Forelimb muscle (tissue), 1 donor: ENCODE measurements at places on chromosomes 1 and 21. TPM values are rescaled to one million over a fixed set of nuclear protein-coding genes. Genes with fewer than 3 reads are reported as not detected.

DNA sequence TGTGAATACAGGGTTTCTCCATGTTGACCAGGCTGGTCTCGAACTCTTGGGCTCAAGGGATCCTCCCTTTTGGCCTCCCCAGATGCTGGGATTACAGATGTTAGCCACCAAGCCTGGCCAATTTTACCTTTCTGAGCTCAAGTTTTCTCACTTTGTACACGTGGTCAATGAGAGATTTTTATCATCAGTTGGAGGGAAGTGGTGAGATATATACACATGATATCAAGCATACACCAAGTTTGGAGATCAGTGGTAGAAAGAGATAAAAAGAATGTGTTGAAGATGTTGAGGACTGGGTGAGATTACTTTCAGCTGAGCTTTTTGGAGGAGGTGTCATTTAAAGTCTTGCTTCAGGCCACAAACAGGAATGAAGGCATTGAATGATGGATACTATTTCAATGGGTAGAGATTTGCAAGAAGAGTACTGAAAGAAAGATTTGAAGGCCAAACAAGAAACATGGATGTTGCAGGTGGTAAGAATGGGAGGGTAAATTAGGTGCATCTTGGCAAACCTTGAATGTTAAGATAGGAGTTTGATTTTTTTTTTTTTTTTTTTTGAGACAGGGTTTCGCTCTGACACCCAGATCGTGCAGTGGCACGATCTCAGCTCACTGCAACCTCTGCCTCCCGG lies 3.0 kb upstream of the SESN2 start:
- DNase-seq, result no peak

- no peak for DNase-seq
These were observed 24.1 kb upstream of the ARHGEF11 start for GRCh38 chr1:157069601-157070000.

GRCh38 chr1:206012086-206012859 lies 9.1 kb upstream of the RAB7B start:
- DNase-seq, result no peak

DNA sequence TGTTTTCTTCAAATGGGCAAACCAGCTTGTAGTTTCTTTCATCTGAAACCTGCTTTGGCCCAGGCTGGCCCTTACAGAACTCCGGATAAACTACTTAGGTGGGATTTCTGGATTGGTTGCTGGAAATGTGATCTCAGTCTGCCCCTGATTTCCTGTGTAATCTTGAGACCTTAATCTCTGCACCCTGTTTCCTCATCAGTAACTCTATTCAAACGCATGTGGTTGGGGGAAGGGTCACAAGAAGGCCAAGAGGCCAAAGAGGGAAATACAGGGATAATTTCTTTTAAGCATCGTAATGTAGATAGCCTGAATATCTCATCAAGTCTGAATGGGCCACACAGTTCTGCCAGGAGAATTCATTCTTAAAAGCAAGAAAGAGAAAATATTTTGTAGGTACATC lies 483.6 kb downstream of the LTN1 start:
- no peak for DNase-seq

DNA sequence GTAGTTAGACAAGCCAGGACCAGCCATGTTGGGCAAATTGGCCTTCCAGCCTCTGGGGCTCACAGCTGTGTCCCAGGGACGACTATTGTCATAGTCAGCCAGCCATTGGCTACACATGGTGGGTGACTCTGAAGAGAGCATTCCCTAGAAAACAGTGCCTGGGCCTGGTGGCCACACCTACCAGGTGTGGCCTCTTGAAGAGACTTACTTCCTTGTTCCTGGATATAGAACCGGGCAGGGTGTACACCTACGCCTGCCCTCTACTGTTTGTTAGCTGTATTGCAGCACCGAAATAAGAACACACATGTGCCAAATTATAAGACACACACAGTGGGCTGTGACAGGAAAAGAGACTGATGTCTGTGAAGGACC lies 134.6 kb upstream of the ARHGEF16 start:
- DNase-seq, result no peak

DNA sequence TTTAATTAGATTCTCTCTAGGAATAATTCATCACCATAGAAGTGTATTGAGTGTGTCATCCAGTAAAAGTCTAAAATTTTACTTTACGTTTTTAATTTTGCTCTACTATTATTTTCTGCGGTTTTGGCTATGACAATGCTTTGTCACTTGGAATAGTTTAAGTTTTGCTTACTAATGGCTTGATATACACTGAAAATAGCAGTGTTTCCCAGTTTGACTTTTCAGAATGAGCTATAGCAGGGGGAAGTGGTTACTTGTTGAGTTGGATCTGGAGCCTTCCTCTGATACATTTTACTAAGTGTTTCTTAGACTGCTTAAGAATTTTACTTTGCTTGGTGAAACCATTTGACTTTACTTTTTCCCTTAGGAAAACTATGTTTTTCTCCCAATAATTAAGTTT lies 5.0 kb downstream of the DNAJC16 start:
- no peak for DNase-seq

DNA sequence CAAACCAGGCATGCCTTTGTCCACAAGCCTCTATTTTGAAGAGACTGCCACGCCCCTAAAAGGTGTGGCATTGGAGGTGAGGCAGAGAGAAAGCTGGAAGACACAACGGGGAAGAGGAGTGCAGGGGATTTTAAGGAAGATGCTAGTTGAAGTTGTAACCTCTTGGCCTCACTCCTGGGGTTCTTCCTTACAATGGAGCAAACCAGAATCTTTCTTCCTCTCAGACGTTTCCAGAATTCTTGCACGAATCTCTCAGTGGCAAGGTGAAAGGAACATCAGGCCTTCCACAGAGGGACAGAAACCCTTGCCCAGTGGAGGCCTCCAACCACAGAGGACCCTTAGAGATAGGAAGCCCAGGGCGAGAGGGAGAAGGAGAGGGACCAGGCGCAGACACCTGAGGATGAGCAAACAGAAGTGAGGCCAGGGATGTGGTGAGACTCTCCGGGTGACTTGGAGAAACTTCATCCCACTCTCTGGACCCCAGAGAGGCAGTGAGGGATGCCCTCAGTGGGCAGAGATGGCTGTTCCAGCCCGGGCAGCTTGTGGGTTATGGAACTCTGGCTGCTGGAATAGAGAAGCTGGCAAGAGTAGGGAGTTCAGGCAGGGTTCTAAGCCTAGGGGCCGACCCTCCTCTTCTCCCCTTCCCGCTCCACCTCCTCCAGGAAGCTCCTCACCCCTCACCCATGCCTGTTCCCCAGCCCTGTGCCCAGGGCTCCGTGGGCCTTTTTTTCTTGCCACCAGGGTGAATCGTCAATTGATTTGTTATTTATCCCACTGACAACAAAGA lies 136.8 kb upstream of the RUNX3 start:
- DNase-seq, result no peak

- DNase-seq, result no peak
These were observed 4.6 kb upstream of the SLC6A9 start for GRCh38 chr1:44035726-44036408.

GRCh38 chr1:183039985-183040447 lies 16.8 kb downstream of the LAMC1 start:
- no peak for DNase-seq

- DNase-seq, result no peak
These were observed 630.9 kb upstream of the USP24 start for GRCh38 chr1:55846051-55846450.

- no peak for DNase-seq
These were observed 35.2 kb downstream of the GRIK1 start for GRCh38 chr21:29904359-29905282.

DNA sequence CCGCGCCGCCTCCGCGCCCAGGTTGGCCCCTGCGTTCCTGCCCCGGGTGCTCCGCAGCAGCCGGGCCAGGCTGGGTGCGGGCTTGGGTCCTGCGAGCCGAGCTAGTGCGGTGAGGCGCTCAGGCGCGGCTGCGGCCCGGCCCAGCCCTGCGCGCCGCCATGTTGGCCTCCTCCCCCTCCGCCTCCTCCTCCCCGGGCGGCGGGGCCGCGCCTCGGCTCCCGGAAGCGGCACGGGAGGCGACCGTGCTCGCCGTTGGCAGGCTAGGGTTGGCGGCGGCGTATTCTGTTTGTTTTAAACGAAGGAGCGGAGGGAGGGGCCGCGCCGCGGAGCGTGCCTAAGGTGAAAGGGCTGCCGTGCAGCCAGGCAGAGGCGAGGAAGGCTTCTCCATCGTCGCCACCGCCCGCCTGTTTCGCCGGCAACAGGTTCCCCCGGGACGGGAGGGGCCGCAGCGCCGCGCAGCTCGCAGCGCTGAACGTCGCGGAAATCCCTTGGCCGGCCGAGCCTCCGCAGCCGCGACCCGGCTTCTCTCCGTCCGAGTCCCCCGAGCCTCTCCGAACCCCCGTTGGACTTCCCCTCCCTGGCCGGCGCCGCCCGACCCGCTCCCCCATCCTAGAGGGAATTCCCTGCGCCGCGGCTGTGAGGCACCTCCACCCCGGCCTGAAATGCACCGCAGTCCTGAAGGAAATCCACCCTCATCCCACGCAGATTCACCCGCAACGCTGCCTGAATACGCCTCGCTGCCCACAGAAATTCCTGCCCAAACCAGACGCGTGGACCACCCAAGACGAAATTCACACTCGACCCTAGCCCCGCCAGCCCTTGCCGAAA lies at the start of gene USP24:
Gene USP24, minus strand, starts transcription at position 171 of the 828 bp plus-strand sequence. CDS start 251 bp downstream, outside the sequence.
- peak; percentile 34 for DNase-seq

DNA sequence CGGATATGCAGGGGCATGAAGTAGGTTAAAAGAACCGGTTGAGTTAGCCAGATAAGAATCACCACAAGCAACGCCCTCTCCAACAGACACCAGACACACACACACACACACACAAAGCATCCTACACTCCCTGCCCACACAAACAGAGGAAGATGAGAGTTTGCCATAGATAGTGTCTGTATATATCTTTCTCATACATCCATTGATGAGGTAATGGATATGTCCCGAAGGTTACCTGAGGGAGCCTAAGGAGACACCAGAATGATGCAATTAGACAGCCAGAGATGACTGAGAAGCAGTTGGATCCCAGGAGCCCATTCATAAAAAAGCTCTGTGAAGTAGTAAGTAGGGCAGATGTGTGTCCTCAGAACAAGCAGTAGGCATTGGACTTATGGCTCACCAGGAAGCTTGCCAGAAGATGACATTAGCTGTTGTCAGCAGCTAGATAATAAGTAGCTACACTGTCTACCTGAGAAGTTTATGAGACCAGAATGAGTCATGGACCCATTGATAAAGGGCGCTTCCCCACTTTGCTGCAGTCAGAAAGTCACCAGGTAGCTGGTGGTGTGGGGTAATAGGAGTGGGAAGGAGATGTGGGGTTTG lies 247.0 kb downstream of the KCNT2 start:
- DNase-seq, result no peak

- no peak for DNase-seq
These were observed 13.8 kb downstream of the TMCC2 start for GRCh38 chr1:205241366-205242030.

DNA sequence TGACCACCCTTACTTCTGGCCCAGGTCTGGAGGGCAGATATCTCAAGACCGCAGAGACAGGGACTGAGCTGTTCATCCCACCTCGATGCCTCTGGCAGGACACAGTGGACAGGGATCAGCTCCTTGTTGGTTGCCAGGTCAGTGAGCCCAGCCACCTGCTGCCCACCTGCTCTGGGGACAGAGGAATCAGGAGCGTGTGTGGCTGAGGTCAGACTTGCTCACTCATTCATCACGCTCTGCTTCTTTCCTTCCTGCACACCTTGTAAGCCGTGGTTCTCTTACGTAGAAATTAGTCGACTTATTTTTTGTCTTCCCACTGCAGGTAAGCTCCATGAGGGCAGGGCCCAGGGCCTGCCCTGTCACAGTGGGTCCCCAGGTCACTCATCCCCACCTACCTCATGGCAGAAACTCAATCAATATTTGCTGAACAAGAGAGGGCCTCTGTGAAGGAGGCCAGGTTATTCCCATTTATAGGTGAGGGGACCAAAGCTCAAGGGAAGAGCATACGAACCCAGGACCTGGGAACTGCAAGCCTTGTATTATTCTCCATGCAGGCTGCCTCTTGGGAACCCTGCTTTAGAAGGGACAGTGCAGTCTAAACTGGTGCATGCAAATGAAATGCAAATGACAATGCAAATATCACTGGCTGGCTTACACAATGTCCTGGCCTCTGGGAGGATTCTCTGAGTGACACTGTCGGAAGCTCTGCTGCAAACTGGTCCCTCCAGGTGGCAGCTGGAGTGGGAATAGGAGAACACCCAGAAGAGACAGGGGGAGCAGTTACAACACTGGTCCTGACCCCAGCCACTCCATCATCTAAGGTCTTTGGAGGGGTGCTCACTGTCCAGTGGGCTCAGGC lies 58.4 kb upstream of the PAX7 start:
- DNase-seq, result no peak

DNA sequence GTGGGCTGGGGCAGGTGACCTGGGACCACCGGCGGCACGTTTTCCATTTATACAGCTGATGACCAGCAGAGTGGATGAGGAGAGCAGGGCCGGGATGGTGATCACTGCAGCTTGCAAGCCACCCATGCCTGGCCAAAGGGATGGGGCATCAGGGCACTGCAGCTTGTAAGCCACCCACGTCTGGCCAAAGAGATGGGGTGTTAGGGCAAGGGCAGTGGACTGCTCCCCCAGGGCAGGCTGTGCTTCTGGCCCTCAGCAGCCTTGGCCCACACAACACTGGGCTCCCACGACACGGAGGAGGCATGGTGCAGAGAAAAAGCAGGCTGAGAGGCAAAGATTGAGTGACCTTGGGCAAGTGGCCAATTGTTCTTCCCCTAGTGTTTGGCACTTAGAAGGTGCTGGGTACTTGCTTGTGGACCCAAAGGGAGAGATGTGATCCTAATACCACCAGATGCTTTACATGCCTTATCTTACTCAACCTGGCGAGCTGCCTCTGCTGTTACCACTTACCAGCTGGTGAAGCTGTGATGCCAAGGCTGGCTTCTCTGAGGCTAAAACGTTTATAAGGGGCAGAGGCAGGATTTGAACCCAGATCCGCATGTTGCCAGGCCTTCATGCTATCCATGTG lies 48.3 kb downstream of the TRIM62 start:
- no peak for DNase-seq

DNA sequence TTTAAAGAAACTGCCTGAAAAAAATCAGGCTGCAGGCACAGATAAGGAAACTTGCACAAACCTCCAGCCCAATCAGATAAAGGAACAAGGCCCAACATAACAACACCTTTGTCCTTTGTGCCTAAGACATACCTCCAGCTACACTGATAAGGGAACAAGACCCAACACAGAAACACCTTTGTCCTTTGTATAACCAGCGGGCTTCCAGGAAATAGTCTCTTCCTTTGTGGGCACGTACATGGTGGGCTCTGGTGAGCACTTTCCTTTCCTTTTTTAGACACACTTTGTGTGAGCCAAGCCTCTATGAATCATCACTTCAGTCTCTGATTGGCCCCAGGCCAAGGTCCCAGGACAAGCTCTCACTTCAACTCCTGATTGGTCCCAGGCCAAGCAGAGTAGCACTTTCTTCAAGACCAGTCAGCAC lies 23.6 kb downstream of the ZNF670 start:
- DNase-seq, result no peak

GRCh38 chr21:28256837-28257236 lies 735.8 kb downstream of the LTN1 start:
- DNase-seq, result no peak

The OR6K3 gene
- polyA plus RNA-seq, result not detected

The TCEA3 gene
- 366 TPM for polyA plus RNA-seq

The FAM167B gene
- 4.0 TPM for polyA plus RNA-seq

The MANEAL gene
- 2.9 TPM for polyA plus RNA-seq

The UBL4B gene
- not detected for polyA plus RNA-seq

The PTGER3 gene
- polyA plus RNA-seq, result 0.90 TPM

The CD48 gene
- 1.9 TPM for polyA plus RNA-seq

The ST6GALNAC3 gene
- polyA plus RNA-seq, result 5.0 TPM
